ENCODE measurements at places on chromosomes 7 and 10. TPM values are rescaled to one million over a fixed set of nuclear protein-coding genes. Genes with fewer than 3 reads are reported as not detected.

DNA sequence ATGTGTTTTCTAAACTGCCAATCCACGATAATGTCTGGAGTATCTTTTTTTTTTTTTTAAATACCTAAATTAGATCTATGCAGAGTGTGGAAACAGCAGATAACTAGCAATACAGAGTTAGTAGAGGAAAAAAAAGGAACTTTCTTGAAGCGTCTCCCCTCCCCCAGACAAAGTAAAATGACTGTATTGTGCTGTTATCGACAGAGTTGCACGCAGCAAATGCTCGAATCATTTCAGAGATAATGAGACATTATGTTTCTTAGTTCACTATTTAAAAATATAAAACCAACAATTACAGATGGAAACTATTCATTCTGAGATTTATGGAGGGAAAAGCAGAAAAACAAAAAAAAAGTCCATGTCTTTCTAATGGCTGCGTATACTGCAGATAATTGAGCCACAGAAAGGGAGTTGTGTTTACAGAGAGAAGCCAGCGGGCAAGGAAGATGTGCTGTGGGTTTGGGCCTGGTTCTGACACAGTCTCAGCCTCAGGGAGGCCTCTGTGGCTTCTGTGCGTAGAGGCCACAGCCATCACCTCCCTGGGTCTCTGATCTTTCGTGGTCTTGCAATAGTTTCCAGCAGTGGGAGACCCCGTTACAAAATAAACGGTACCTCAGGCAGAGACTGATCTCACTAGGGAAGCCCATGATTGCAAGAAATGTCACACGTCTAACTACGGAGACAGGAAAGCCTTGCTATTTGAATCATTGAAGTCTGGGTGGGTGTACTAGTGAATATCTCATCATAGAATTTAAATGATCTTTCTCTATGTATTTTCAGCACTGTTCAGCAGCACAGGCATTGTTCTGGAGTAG lies 19.1 kb upstream of the KLF6 start:
- peak; percentile 86 for DNase-seq

GRCh38 chr10:71134732-71135211 lies 77.6 kb upstream of the UNC5B start:
- DNase-seq, result peak; percentile 60

- no peak for DNase-seq
These were observed 1210.6 kb downstream of the SORCS1 start for GRCh38 chr10:105953861-105954260.

Gene RNF32
- 0.83 TPM for total RNA-seq

- no peak for DNase-seq
These were observed 65.8 kb downstream of the RAB18 start for GRCh38 chr10:27569946-27570345.

GRCh38 chr10:30056767-30057355 lies 2.5 kb downstream of the JCAD start:
- no peak for DNase-seq

- DNase-seq, result no peak
These were observed 28.6 kb upstream of the C10orf67 start for GRCh38 chr10:23373156-23373555.

Gene PARP12
- total RNA-seq, result 23.7 TPM

- DNase-seq, result no peak
These were observed 24.2 kb downstream of the ZNF25 start for GRCh38 chr10:37952043-37952755.

DNA sequence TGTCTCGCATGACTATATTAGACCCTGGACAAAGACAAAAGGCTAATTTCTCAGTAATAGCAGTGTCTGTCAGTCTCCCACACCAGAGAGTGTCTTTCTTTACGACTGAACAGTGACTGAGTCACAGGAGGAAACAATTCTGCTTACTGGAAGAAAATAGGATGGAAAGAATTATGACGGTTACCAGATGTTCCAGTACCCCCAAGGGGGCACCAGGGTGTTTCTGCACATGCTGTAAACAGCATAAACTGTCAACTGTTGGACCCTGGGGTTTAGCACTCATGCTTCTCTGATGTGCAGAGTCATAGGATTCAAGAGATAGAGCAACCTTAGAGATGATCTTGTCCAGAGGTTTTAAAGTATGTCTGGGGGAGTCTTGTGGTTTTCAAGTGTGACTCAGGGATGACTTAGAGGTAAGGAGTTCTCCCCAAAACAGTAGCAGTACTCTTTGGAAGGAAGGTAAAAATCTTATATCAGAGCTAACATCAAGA lies 291.7 kb downstream of the THSD7A start:
- no peak for DNase-seq

GRCh38 chr10:58335306-58336005 lies 650 bp downstream of the UBE2D1 start:
- no peak for DNase-seq

DNA sequence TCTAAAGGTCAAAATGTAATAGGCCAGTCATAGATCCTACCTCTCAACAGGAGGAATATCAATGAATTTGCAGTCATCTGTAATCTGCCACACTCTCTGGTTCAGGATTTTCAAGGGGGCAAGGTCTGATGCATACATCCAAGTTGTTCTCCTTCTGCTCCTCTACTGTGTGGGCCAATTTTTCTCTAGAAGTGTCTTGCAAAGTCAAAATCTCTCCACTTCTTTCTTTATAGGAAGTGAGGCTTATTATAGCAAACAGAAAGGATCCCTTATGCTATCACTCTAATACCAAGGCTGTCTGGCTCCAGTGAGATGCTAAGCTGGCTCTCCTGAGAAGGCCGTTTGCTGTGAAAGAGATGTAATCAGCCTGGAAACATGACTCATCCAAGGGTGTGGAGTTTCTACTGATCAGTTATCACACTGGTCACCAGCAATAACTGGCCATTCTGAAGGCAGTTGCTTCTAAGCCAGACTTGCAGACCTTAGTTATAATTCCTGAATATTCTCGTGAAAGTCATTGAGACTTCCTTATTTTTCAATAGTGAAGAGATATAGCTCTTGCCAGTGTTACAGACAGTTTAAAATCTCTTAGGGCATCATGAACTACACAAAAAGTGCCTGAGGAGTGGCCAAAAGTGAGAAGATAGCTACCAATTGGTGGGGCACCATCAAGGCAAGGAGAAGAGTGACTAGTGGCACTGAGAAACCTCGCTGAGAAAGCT lies 43.2 kb upstream of the LRGUK start:
- peak; percentile 64 for DNase-seq

GRCh38 chr10:128861018-128861901 lies 605.8 kb upstream of the MGMT start:
- DNase-seq, result peak; percentile 87

- DNase-seq, result no peak
These were observed 537.1 kb upstream of the FOXK1 start for GRCh38 chr7:4144811-4145510.

DNA sequence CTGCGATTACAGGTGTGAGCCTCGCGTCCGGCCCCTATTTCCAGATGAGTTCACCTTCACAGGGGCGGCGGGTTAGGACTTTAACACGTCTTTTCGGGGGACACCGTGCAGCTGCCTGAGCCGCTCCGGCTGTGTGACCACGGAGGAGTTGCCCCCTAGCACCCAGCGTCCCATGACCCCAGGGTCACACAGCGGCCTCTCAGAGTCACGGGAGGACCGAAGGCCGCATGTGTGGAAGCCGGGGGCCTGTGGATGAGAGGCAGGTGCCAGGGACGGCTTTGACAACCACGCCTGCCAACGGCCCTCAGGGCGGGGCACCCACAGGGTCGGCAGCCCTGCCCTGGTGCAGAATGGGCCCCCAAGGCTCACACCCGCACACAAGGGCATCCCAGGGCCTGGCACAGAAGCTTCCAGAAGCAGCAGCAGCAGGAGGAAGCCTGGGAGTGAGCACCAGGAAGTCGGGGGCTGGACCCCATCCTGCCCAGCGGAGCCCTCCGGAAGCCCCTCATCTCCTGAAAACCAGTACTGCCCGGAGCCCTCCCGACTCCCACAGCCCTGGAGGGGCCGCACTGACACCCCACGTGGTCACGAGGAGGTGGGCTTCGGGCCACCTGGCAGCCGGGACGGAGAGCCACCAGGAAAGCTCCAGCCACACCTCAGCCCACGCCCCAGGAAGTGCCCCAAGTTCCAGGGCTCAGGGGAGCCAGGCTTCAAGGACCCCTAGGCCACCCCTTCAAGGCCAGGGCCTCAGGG lies 32.7 kb downstream of the ADAP1 start:
- DNase-seq, result no peak

Gene TWNK
- total RNA-seq, result 3.7 TPM

DNA sequence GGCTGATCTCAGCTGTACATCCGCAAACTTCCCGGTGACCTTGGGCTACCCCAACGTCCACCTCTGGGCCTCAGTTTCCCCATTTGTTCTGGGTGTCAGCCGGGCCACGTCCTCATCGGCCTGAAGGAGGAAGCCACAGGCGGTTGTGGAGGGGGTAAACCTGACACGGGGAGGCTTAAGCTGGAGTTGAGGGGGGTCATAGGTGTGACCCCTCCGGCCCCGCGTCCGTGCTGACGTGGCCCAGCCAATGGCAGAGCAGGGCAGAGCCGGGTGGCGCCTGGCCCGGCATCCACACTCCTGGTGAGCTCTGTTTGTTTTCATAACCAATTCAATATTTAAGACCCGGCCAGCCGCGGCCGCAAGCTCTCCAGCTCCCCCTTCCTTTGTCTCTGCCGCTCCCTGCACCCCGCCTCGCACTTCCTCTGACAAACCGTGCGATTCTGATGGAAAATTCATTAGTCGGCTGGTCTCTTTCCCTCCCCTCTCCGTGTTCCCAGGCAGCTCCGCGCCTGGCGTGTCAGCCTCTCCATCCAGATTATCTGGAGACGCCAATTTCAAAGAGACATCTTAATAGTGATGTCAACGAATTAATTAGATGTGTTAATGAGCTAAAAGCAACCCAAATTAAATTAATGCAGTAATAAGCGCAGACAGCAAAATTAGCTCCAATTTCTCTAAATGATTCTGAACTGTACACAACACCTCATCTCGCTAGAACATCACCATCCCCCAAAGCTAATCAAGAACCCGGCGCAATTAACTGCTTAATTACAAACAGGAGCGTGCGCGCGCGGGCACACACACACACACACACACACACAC lies 55.4 kb downstream of the MICALL2 start:
- DNase-seq, result no peak

DNA sequence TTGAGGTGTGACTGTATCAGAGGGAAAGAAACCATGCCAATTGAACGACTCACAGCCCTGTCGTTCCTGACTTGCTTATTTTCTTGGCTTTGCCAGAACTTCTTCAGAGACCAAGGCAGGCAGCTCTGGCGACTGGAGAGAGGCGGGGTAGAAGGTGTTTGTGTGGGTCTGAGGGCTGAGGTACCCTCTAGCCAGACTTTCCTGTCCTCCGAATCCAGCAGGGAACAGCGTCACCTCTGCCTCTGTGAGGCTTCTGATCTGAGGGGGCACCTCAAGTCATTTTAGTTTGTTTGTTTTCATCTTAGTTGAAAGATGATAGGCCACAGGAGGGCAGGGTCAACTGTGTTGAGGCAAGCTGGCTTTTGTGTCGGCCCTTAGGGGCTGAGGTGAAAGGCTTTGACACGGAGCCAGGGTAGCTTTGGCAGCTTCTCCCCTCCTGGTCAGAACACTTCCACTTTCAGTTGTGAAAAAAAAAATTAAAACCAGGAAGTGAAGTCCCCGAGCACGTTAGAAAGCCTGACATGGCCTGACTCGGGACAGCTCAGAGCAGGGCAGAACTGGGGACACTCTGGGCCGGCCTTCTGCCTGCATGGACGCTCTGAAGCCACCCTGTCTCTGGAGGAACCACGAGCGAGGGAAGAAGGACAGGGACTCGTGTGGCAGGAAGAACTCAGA lies 1.9 kb downstream of the ACSL5 start:
- DNase-seq, result no peak

Gene PLPP4
- 0.84 TPM for total RNA-seq

- no peak for DNase-seq
These were observed 21.1 kb upstream of the CFAP46 start for GRCh38 chr10:132963430-132963960.

- DNase-seq, result no peak
These were observed 277.6 kb upstream of the SORCS1 start for GRCh38 chr10:107442035-107442505.

DNA sequence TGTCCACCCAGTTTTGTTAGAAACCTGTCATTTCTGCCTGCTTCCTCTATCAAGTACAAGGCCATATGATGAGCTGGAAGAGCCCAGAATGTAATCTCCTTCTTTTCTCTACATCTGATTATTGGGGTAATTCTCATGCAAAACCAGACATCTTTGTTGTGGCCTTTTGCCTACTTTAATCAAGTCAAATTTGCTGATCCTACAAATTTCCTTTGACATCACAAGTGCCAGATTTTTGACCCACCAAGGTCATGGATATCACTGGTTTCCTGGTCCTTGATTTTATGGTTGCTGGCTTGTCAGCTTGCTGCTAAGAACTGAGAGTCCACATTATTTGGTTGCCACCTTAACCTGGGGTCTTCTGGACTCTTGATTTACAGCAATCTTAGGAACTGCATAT lies 336.1 kb downstream of the TFEC start:
- no peak for DNase-seq

GRCh38 chr10:69415951-69416350 lies 767 bp downstream of the TACR2 start:
- no peak for DNase-seq

Gene AGAP5
- 6.6 TPM for total RNA-seq

DNA sequence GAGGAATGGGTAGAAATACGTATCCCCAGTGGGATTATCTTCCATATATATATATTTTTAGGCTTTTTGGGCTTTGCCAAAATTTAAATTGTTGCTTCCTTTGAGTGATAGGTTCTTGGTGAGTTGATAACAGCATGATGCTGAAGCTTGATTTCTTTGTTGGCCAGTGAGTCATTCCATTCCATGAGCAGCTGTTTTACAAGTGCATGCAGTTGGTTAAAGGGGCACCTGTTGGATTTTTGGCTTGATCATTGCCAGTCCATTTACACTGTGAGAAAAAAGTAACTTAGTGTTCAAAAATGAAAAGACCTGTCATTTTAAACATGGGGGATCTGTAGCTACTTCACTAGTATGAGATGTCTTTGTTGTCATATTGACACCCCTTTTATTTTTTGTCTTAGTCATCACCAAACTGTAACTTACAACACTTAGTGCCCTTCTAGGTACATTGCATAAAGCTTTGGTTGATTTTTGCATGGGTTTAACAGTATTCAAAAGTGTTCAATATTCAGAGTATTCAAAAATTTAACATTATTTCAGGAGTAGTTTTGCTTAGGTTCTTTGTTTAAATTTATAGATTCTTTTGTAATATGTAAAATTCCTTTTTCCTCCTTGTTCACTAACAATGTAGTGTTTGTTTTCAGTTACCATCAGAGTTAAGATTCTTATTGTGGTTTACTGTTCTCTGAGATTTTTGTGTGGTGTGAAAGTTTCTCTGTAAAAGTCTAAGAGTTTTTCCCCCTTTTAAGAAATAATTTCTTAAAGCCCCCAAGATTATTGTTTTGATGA lies 8.8 kb downstream of the AKAP9 start:
- no peak for DNase-seq

DNA sequence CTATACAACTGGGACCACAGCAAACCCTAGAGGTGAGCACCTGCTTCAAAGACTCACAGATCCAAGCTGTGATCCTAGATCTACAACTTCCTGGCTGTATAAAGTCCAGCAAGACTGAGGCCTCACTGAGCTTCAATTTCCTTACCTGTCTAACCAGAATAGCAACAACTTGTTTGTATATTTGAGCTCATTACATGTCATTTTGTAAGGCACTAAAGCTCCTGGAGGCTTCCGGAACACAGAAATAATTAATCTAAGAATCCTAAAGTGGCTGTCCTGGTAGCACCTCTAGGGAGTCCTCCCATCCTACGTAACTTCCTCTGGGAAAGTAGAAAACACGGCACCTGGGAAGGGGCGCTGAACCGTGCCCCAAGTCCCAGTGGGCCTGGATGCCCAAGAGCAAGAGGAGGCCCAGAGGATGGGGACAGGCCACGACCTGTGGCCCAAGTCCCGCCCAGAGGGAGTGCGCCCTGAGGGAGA lies 39.4 kb downstream of the HK1 start:
- no peak for DNase-seq

GRCh38 chr7:98178762-98179490 lies 32.3 kb upstream of the BHLHA15 start:
- no peak for DNase-seq

All from esophagus muscularis mucosa (tissue), 4 donors.